GM20000 (cell line): ENCODE measurements at places on chromosomes 6 and 20.

GRCh38 chr6:111782192-111782809 lies 91.0 kb downstream of the FYN start:
- no peak for DNase-seq

DNA sequence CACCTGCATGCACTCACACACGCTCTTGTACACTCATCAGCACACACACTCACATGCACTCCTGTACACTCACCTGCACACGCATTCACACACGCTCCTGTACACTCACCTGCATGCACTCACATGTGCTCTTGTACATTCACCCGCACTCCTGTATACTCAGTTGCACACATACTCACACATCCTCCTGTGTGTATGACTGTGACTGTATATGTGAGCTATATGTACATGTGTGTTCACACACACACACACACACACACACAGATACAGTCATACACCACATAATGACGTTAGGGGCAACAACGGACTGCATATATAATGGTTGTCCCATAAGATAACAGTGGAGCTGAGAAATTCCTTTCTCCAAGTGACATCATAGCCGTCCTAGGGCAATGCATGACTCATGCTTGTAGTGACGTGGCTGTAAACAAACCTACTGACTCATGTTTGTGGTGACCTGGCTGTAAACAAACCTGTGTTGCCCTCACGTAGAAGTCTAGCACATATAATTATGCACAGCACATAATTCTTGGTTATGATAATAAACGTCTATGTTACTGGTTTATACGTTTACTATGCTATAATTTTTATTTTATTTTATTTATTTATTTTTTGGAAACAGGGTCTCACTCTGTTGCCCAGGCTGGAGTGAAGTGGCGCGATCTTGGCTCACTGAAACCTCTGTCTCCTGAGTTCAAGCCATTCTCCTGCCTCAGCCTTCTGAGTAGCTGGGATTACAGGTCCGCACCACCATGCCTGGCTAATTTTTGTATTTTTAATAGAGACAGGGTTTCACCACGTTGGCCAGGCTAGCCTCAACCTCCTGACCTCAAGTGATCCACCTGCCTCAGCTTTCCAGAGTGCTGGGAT lies 22.8 kb upstream of the TAF4 start:
- DNase-seq = no peak

DNA sequence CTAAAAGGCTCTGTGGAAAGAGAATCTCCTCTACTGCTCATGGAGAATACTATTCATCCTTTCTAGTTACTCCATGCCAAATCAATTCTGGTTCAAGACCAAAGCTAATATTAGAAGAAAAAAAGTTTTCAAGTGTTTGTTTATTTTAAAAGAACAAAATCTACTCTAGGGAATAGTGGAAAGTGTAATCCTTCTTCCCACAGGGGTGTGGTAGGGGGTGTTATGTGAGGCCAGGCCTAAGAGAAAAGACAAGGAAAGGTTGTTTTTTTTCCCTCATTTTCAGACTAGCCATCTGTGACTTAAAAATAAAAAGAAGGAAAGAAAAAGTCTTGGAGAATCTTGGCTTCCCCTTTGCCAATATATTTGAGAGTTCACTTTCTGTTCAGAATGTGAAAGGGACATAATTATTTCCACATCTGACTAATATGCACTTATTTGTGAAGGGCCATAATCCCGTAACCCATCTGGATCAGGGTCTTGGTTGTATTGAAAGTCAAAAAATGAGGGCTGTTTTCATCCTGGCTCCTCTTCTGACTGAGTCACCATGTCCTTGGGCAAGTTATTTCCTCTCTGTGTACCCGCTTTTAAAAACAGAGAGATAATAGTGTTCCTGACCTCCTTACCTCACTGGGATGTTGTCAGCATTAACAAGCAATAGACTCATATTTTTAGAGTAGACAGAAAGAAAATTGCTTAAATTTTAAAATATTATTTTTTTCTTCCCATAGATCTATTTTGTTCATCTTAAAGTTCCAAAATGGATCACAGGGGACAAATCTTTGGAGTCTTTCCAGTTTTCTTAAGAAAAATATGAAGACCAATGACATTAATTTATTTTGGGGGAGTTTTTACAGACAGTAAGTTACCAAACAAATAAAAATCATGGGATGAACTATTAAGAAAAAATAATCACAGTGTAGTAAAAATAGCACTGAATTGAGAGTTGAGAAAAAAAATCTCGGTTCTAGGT lies 233.7 kb downstream of the IBTK start:
- DNase-seq = no peak

- no peak for DNase-seq
Measured at GRCh38 chr6:118468682-118469465, 79.2 kb upstream of the PLN start.

DNA sequence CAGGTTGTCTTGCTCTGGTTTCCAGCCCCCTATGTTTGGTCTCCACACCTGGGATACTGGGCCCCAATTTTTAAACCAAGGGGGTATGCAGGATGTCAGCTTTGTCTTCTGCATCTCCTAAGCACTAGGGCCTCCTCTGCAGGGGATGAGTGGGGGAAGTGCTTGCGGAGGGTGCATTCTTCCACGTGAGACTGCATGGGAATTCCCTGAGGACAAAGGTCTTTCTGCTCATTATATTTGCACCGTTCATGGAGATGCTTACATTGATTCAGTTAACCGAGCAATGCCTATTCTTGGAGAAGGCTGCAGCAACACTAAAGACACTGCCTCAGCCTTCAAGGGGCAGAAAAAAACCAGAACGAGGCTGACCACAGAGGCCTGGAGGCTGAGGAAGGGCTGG lies 45.4 kb downstream of the RAB44 start:
- DNase-seq = no peak

- no peak for DNase-seq
Measured at GRCh38 chr6:6224933-6225486, 95.5 kb downstream of the F13A1 start.

GRCh38 chr6:15854378-15854777 lies 191.6 kb upstream of the DTNBP1 start:
- no peak for DNase-seq

GRCh38 chr6:30216096-30216495 lies 2.9 kb upstream of the TRIM26 start:
- no peak for DNase-seq

- no peak for DNase-seq
Measured at GRCh38 chr6:68497927-68498326, 137.2 kb upstream of the ADGRB3 start.

DNA sequence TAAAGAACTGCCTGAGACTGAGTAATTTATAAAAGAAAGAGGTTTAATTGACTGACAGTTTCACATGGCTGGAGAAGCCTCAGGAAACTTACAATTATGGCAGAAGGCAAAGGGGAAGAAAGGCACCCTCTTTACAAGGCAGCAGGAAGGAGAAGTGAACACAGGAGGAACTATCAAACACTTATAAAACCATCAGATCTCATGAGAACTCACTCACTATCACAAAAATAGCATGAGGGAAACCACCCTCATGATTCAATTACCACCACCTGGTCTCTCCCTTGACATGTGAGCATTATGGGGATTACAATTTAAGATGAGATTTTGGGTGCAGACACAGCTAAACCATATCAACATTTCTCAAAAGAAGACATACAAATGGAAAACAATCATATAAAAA lies 266.3 kb downstream of the EPM2A start:
- no peak for DNase-seq

DNA sequence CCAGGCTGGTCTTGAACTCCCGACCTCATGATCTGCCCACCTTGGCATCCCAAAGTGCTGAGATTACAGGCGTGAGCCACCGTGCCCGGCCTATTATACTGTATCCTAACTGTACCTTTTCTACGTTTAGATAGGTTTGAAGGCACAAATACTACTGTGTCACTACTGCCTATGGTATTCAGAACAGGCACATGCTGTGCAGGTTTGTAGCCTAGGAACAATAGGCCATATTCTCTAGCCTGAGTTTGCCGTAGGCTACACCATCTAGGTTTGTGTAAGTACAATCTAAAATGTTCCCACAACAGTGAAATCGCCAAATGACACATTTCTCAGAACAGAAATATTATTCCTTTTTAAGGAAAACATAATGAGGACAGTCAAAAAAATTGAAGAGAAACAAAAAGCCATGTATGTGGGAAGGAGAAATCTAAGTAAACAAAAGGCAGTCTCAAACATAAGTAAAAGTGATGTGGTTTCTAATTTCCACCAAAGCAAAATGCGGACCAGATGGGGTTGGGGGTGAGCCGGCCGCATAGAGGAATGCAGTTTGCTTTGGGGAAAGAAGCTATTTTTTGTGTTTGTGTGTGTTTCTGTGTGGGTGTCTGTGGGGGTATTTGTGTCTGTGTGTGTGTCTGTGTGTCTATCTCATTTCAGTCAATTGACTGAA lies 192.6 kb upstream of the SALL4 start:
- no peak for DNase-seq

- DNase-seq = peak; percentile 59
Measured at GRCh38 chr20:46151936-46152335, 33.8 kb downstream of the CD40 start.

DNA sequence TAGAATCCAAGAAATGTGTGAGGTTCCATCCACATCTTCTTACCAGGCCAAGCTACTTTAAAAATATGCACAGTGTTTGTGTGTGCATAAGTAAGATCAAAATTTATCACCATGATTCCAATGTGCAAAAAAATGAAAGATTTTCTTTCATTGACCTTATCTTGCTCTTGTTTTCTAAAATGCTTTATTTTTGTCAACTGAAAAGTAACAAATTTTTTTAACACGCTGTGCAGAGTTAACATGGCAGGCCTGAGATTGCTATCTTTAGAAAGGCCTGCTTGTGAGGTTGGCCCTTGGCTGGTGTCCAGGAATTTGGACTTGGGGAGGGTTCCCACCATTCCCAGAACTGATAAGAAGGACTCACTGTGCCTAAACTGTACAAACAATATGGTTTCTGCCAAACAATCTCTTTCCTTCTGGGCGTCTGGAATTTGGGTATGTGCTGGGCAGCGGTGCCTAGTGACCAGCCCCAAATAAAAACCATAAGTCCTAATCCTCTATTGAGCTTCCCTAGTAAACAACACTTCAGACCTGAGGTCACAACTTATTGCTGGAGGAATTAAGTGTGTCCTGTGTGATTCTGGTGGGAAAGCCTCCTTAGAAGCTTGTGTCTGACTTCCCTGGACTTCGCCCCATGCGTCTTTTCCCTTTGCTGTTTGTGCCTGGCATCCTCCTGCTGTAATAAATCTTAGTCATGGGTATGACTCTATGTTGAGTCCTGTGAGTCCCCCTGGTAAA lies 19.8 kb upstream of the MYLIP start:
- DNase-seq = no peak

DNA sequence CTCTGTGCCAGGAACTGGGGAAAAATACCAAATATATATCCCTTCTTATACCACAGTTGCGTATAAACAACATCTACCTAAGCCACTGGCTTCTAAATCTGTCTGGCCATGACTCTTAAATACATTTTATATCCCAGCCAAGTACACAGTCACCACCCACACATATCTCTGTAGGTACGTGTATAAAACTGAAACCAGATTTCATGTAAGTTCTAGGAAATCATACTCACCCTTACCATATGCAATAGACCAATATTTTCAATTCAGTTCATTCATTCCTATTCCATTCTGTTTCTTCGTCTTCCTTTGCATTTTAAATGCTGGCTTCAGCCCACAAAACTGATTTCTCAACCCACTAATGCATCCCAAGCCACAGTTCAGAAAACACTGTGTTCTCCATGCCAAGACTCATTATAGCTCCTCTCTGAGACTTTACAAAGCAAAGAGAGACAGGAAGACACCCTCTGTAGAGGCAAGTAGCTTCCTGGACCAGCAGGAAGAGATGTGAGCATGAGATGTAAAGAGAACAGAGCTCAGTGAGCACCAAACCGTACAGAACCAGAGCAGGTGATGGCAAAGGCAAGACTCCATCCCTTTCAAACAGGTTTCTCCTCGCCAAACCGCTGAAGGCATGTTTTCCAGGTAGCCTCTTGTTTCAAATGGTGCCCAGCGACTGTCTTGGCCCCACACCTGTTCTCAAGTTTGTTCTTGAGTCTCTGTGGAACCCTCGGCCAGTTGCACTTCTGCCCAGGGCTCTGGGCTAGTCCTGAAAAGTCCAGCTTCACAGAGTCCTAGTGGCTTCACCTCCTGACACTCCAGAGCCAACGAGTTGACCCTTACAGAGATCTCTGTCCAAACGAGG lies 18.7 kb downstream of the FAM50B start:
- DNase-seq = no peak

GRCh38 chr6:30719356-30719755 lies 796 bp upstream of the TUBB start:
- DNase-seq = no peak
